ENCODE measurements at places on chromosomes 7 and 10. TPM values are rescaled to one million over a fixed set of nuclear protein-coding genes. Genes with fewer than 3 reads are reported as not detected.

WEE2 gene
- total RNA-seq: not detected

DNA sequence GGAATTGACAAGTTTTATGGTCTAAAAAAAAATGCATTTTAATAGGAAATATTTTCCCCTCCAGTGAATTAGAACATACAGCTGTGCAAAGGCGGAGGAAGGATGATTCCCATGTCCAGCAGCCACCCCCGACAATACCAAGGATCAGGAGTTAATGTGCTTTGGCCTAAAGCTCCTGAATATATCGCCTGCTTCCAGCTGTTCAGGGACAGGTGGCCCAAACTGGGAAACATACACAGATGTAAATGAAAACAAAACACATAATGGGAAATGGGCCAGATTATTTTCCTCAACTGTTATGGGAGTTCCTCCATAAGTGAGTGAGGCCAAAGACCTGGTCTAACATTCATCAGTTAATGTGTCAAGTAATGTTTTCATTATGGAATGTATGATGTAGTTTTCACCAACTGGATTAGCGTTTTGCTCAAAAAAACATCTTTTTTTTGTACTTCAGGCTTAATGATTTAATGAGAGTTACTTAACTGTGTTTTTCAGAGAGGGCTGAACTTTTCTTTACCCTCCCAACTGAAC lies 55.1 kb upstream of the LAMB1 start:
- H3K4me1 ChIP-seq: no peaks in the 10 kb centered on the region
- no peak for DNase-seq
- H3K4me3 ChIP-seq: no peak overlapping the region
- no peaks in the 10 kb centered on the region for H3K36me3 ChIP-seq

GRCh38 chr10:22550732-22551131 lies 163.6 kb downstream of the PIP4K2A start:
- H3K36me3 ChIP-seq: peaks cover 20% of the 10 kb centered on the region
- peaks cover 3% of the 10 kb centered on the region for H3K4me1 ChIP-seq
- H3K4me3 ChIP-seq: no peak overlapping the region
- no peak overlapping the region for H3K27ac ChIP-seq
- no peaks in the 10 kb centered on the region for H3K27me3 ChIP-seq

STAMBPL1 gene
- 4.6 TPM for total RNA-seq

AKR1D1 gene
- 0.31 TPM for total RNA-seq

DNA sequence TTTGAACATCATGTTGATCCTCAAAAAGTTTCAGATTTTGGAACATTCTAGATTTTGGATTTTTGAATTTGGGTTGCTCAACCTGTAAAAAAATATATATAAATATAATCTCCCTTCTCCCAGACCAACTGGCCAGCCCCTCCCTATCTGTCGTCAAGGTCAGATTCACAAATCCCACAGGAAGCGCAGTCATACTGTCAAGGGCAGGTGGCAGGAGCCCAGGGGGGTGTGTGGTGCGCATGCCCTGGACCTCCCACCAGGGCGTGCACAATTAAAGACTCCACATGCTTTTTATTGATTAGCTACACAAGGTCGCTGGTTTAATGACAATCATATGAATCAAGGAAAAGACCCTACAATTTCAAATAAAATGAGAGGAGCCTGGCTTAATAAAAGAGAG lies 77.0 kb upstream of the EEPD1 start:
- no peaks in the 10 kb centered on the region for H3K4me1 ChIP-seq
- no peak overlapping the region for H3K4me3 ChIP-seq
- H3K27ac ChIP-seq: no peak overlapping the region

NSMCE4A gene
- total RNA-seq: 60.5 TPM

NOS3 gene
- total RNA-seq: 4.5 TPM

- H3K27me3 ChIP-seq: no peaks in the 10 kb centered on the region
- no peak overlapping the region for H3K4me3 ChIP-seq
- H3K4me1 ChIP-seq: 0 out of 2 replicates have a peak, but pooled peaks cover 4% of the 10 kb centered on the region
Measured at GRCh38 chr10:48609899-48610584, 5.2 kb upstream of the ARHGAP22 start.

DNA sequence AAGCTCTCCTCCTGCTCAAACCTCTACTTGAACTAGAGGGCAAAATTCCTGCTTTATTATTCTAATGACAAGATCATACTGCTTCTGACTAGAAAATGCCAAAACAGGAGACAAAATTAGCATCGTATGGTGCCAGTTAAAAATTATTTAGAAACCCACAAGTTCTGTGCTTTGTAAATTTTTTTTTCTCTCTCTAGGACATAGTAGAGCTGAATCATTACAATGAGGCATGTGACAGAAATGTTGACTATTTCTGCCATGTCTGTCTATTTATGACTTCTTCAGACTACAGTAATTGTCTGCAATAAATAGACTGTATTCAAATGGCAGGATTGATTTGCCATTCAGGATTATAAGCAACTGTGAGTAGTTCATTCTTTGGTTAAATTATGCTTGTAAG lies 335.8 kb downstream of the PRPF18 start:
- no peaks in the 10 kb centered on the region for H3K36me3 ChIP-seq
- H3K4me1 ChIP-seq: no peaks in the 10 kb centered on the region
- no peak overlapping the region for H3K4me3 ChIP-seq
- H3K27me3 ChIP-seq: no peaks in the 10 kb centered on the region
- no peak for DNase-seq
- no peak overlapping the region for H3K27ac ChIP-seq

DNA sequence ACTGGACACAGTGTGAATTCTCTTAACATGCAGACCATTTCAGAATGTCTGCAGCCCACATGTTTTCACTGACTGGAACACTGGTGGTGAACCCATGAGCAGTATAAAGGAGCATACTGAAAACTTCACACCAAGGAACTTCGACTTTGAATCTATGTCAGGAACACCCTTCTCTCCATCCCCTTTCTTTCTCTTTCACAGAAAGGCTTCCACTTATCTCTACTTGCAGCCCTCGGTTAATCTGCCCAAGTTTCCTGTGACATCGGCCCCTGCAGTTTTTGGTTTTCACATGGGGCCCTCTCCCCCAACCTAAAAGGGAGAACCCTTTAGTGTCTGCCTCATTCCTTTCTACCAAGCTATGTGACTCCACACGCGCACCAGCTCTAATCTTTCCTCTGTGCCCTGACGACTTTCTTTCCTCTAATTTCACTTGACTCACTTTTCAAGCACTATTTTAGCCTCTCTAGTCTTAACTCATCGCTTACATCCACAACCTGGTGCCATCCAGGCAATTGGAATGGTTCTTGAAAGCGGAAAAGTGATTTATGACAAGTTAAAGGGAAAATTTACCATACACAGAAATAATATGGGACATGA lies 70.1 kb downstream of the RELN start:
- H3K4me1 ChIP-seq: no peaks in the 10 kb centered on the region
- H3K36me3 ChIP-seq: no peaks in the 10 kb centered on the region
- no peak for DNase-seq

SPDYE2 gene
- total RNA-seq: not detected

ITPRIP gene
- total RNA-seq: 22.2 TPM

ZNF736 gene
- not detected for total RNA-seq

ELOVL3 gene
- total RNA-seq: not detected

DNA sequence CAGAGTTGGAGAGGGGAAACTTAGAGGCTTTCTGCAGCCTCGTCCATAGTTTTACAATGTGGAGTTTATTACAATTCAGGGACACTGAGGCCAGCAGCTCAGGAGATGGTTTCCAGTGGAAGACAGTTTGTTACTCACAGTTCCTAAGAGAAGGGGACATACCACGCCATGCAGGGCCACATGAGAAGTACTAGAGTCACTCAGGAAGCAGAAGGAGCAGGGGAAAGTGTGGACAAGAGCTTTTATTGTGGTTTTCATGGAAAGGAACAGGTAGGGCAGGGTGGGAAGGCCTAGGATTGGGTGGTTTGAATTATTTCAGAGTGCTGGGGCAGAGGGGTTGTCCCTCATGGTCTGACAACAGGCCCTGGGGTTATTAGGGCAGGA lies 292.1 kb upstream of the IGFBP3 start:
- no peaks in the 10 kb centered on the region for H3K27me3 ChIP-seq
- no peak overlapping the region for H3K4me3 ChIP-seq
- no peak for DNase-seq
- H3K4me1 ChIP-seq: no peaks in the 10 kb centered on the region
- no peak overlapping the region for H3K27ac ChIP-seq
- no peaks in the 10 kb centered on the region for H3K36me3 ChIP-seq

DYNC1I1 gene
- total RNA-seq: 3.2 TPM

GRCh38 chr7:51067757-51068156 lies 248.9 kb downstream of the COBL start:
- H3K27ac ChIP-seq: no peak overlapping the region
- no peak overlapping the region for H3K4me3 ChIP-seq
- peaks cover 6% of the 10 kb centered on the region for H3K36me3 ChIP-seq
- no peaks in the 10 kb centered on the region for H3K27me3 ChIP-seq

- no peaks in the 10 kb centered on the region for H3K27me3 ChIP-seq
- H3K36me3 ChIP-seq: peaks cover 7% of the 10 kb centered on the region
- H3K4me1 ChIP-seq: no peaks in the 10 kb centered on the region
Measured at GRCh38 chr7:156356551-156356950, 284.0 kb upstream of the RNF32 start.

- H3K4me3 ChIP-seq: no peak overlapping the region
- H3K4me1 ChIP-seq: no peaks in the 10 kb centered on the region
- peaks cover 5% of the 10 kb centered on the region for H3K27me3 ChIP-seq
- H3K36me3 ChIP-seq: peaks cover 32% of the 10 kb centered on the region
- no peak for DNase-seq
Measured at GRCh38 chr7:4745971-4746919, 29.2 kb upstream of the AP5Z1 start.

DNA sequence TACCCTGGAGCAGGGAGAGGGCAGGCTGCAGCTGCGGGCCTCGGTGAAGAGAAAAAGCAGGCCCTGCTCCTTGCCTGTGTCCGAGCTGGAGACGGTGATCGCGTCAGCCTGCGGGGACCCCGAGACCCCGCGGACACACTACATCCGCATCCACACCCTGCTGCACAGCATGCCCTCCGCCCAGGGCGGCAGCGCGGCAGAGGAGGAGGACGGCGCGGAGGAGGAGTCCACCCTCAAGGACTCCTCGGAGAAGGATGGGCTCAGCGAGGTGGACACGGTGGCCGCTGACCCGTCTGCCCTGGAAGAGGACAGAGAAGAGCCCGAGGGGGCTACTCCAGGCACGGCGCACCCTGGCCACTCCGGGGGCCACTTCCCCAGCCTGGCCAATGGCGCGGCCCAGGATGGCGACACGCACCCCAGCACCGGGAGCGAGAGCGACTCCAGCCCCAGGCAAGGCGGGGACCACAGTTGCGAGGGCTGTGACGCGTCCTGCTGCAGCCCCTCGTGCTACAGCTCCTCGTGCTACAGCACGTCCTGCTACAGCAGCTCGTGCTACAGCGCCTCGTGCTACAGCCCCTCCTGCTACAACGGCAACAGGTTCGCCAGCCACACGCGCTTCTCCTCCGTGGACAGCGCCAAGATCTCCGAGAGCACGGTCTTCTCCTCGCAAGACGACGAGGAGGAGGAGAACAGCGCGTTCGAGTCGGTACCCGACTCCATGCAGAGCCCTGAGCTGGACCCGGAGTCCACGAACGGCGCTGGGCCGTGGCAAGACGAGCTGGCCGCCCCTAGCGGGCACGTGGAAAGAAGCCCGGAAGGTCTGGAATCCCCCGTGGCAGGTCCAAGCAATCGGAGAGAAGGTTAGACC lies 138.0 kb upstream of the STK17A start:
- no peak for DNase-seq

GRCh38 chr7:22793593-22794462 lies 28.8 kb downstream of the TOMM7 start:
- H3K4me1 ChIP-seq: no peaks in the 10 kb centered on the region
- no peak overlapping the region for H3K4me3 ChIP-seq
- no peak overlapping the region for H3K27ac ChIP-seq
- no peak for DNase-seq
- peaks cover 26% of the 10 kb centered on the region for H3K36me3 ChIP-seq

DNA sequence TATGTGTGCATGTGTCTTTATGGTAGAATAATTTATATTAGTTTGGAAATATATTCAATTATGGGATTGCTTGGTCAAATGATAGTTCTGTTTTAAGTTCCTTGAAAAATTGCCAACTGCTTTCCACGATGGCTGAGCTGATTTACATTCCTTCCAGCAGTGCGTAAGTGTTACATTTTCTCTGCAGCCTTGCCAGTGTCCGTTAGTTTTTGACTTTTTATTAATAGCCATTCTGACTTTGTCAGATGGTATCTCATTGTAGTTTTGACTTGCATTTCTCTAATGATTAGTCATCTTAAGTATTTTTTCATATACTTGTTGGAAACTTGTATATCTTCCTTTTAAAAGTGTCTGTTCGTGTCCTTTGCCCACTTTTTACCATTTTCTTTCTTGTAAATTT lies 434.2 kb upstream of the POT1 start:
- H3K4me3 ChIP-seq: no peak overlapping the region
- no peaks in the 10 kb centered on the region for H3K4me1 ChIP-seq
- DNase-seq: no peak
- no peaks in the 10 kb centered on the region for H3K36me3 ChIP-seq

DNA sequence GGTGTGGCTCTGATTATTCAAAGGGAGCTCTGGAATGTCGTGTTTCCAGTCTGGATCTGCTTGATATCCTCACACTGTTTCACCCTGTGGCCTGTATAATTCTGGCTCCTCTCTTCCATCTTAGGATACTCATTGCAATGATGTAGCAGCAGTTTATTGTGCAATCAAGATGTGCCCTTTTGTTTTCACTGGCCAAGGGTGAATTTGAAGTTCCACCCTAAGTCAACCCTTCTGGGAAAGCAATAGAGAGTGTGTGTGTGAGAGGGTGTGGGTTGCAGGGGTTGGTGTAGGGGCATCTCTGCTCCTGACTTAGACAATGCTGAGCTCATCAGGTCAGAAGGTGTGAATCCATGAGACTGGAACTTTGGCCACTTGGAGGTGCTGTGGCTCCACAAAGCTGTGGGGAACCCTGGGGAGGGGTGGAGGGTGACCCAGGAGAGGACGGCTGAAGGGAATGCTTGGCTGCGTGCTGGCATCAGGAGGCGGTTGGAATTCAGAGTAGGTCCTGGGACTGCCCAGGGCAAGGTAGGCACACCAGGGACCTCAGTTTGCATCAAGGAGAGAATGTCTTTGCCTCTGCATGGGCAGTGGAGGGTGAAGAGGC lies 118.0 kb upstream of the PRSS58 start:
- no peaks in the 10 kb centered on the region for H3K36me3 ChIP-seq
- DNase-seq: peak; percentile 89
- no peak overlapping the region for H3K4me3 ChIP-seq
- peaks cover 5% of the 10 kb centered on the region for H3K4me1 ChIP-seq

GRCh38 chr10:107144490-107144889 lies 20.0 kb downstream of the SORCS1 start:
- no peak overlapping the region for H3K4me3 ChIP-seq
- H3K36me3 ChIP-seq: no peaks in the 10 kb centered on the region
- no peaks in the 10 kb centered on the region for H3K4me1 ChIP-seq
- no peaks in the 10 kb centered on the region for H3K27me3 ChIP-seq
- DNase-seq: peak; percentile 41

GRCh38 chr7:12601302-12601869 lies 30.9 kb downstream of the SCIN start:
- H3K36me3 ChIP-seq: peaks cover 13% of the 10 kb centered on the region
- no peak overlapping the region for H3K4me3 ChIP-seq
- no peaks in the 10 kb centered on the region for H3K4me1 ChIP-seq

GRCh38 chr7:93156884-93157283 lies 8.7 kb upstream of the SAMD9L start:
- no peaks in the 10 kb centered on the region for H3K36me3 ChIP-seq
- DNase-seq: no peak
- no peaks in the 10 kb centered on the region for H3K27me3 ChIP-seq
